ENCODE measurements at places on chromosomes 16 and 17. TPM values are rescaled to one million over a fixed set of nuclear protein-coding genes. Genes with fewer than 3 reads are reported as not detected.

The CSH1 gene
- total RNA-seq, result not detected

The ZNF688 gene
- 10.0 TPM for total RNA-seq

The HOXB8 gene
- not detected for total RNA-seq

The SLC13A5 gene
- total RNA-seq, result not detected

The KRTAP4-3 gene
- not detected for total RNA-seq

The UNC45B gene
- 243 TPM for total RNA-seq

The CMTM2 gene
- not detected for total RNA-seq

The OR1A1 gene
- not detected for total RNA-seq

Measured in left ventricle myocardium superior (tissue), 1 donor.